ENCODE measurements at places on chromosomes 11 and 22. TPM values are rescaled to one million over a fixed set of nuclear protein-coding genes. Genes with fewer than 3 reads are reported as not detected.

DNA sequence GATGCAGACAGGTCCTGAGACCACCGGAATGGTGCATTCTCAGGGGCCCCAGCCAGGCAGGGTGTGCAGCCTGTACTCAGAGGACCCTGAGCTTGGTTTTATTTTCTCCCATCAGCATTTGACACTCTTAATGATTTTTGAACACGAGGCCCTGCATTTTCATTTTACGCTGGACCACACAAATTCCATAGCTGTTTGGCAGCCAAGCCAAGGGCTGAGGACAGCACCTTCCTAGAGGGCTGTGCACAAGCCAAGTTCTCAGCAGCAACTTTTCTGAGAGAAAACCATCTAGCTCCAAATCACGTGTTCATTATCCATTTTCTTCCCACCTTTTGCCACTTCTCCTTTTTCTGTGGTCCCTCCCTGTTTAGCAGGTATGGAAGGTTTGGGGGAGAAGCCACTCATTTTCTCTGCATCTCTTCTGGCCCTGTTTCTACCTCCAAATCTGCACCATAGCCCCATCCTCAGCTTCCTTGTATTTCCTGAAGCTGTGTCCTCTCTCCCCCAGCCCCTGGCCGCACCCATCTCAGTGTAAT is 60.4 kb downstream of the TRAF6 start:
- H3K36me3 ChIP-seq, result no peaks in the 10 kb centered on the region
- no peaks in the 10 kb centered on the region for H3K27me3 ChIP-seq
- no peak overlapping the region for H3K27ac ChIP-seq
- no peak for DNase-seq
- no peak overlapping the region for H3K4me3 ChIP-seq
- H3K4me1 ChIP-seq, result peaks cover 33% of the 10 kb centered on the region

DNA sequence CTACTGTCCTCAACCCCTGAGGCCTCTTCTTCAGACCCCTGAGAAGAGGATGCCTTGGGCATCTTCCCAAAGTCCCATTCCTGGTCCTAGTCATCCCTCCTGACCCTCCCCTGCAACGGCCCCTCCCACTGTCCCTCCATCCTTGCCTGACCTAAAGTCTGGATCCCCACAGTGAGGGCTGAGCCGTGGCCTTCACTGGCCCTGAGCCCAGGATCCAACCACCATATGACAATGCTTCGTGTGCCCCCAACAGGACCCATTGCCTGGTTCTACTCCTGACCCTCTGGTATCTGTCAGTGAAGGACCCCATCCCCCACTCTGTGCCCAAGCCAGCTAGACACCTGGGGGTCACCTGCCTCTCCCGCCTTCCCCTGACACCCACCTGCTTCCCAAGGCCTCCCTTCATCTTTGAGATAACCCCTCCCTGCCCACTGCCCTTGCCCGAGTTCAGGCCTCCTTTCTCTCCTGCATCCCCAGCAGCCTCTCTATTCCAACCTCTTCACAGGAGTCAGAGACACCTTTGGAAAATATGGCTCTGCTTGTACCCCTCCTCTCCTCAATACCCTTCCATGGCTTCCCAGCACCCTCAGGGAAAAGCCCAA is 48.0 kb downstream of the LRRC32 start:
- no peaks in the 10 kb centered on the region for H3K36me3 ChIP-seq
- H3K27ac ChIP-seq, result no peak overlapping the region
- H3K4me3 ChIP-seq, result no peak overlapping the region
- no peaks in the 10 kb centered on the region for H3K4me1 ChIP-seq

Gene CD6
- 1.0 TPM for total RNA-seq

DNA sequence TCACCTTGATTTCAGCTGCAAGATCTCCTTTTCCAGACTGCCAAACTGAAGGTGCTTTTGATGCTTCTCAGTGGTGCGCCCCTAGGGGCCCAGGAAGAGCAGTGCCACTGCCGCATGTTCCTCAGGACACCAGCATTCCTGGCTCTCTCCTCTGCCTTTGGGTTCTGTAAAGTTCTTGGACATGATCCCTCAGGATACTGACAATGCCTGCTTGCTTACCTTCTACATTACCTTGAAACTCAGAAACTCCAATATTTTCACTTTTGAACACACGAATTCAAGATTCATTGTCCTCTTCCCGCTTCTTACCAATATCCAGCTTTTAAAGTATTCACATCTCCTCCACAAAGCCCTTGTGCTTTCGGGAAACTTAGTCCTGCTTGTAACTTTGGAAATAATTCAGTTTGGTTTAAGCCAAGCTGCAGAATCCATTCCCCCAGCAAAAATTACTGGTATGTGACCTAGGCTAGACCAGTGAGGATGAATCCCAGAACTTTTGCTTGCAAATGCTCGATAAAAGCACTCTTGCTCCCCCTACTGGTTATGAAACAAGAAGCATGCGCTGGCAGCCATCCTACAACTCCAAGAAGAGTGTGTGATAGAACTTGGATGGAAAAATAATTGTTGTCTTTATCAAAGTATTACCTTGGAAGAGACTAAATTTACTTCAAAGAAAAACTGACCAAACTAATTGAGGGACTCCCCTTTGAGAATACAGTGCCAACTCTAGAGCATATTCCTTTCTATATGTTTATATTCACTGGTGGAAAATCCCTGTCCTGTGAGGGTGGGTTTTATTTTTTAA is 16.5 kb upstream of the OR5B21 start:
- H3K27me3 ChIP-seq, result no peaks in the 10 kb centered on the region
- H3K36me3 ChIP-seq, result peaks cover 2% of the 10 kb centered on the region

- H3K4me1 ChIP-seq, result peaks cover 55% of the 10 kb centered on the region
- H3K27ac ChIP-seq, result no peak overlapping the region
- H3K27me3 ChIP-seq, result no peaks in the 10 kb centered on the region
- no peak for DNase-seq
- H3K4me3 ChIP-seq, result no peak overlapping the region
These were observed 43.2 kb downstream of the PPP6R3 start for GRCh38 chr11:68503792-68504191.
